ENCODE measurements at places on chromosomes 2 and 18.

DNA sequence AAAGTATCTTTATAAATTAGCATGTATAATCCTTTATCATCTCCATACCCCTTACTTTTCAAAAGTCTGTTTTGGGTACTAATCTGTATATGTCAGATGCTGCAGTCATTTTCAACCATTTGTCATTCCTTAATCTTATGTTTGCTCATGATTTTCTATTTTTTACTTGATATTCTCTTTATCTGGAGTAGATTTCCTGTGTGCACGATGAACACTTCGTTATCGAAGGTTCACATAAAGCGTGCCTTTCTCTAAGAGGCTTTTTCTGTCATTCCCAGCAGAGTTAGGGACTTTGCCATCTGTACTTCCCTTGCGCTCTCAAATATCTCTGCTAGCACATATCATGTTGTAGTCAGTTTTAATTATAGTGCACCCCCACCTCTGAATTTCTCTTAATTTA is 123.2 kb downstream of the BIRC6 start:
- no peak for DNase-seq

DNA sequence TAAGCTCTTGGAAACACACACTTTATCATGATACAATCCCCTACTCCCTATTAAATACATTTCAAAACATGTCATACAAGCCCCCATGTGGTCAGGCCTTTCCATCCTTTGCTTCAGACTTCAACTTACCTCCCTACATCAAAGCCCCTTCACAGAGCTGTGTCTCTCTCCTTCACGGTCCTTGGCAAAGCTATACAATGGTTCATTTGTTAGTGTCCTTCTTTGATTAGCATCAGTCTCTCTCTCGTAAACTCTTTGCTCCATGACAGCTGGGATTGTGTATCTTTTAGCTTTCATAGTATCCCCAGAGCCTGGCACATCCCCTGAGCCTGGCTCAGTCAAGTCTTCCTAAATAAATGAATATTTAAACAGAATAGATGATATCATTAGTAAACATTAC is 25.6 kb upstream of the INSIG2 start:
- DNase-seq = no peak

GRCh38 chr2:7570247-7570646 is 653.0 kb downstream of the RNF144A start:
- DNase-seq = no peak

- DNase-seq = no peak
These were observed 169.4 kb downstream of the FSHR start for GRCh38 chr2:48984922-48985321.

- no peak for DNase-seq
These were observed 54.4 kb upstream of the CCDC68 start for GRCh38 chr18:55013685-55014084.

GRCh38 chr2:13000664-13001363 is 284.1 kb downstream of the TRIB2 start:
- no peak for DNase-seq

Data from activated CD4-positive, alpha-beta memory T cell treated with anti-CD3 and anti-CD28 coated beads for 36 hours (primary cell).